ENCODE measurements at places on chromosomes 5 and 9.

DNA sequence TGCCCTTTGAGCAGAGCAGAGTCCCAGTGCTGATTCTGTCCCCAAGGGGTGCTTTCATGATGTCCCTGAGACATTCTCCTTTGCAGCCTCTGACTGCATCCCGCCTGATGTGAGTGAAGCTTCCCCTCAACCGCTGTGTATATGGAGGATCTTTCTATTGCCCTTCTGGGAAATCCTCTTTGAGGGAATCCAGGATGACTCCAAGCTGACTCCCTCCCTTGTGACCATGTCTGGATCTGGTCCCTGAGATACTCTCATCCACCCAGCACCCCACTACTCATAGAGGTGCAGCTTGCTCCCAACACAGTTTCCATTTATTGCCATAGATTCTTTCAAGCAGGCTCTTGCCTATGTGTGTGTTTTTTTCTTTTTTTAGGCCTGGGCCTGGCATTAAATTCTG, 216.5 kb downstream of the SEC61B start:
- no peak for DNase-seq

DNA sequence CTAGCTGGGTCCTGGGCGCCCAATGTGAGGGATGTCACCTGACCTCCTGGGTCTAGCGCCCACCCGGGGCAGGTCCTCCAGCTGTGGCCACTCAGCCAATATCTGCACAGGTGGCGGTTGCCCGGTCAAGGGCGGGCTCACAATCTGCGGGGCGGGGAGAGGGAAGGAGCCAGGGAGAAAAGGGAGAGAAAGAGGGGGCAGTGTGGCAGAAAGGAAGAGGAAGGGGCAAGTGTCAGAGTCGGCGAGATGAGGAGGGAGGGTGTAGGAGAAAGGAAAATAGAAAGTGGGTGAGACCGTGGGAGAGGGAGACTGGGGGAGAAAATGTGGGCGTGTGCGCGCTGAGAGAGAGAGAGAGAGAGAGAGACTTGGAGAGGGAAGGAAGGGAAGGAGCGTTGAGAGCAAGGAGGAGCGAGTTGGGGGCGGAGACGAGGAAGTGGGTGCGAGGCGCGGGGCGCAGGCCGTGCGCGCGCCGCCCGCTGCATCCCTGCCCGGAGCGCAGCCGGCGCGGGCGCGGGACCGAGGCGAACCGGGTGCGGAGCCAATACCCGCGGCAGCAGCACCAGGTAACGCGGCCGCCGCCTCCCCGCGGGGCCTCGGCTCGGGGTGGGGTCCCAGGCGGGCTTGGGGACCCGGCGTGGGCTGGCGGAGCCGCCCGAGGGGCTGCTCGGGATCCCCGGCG, at the start of gene HRH2:
Gene HRH2 (plus strand): TSS at position 479 of the 679 bp plus-strand sequence. CDS start 25,163 bp downstream, outside the sequence.
- peak; percentile 89 for DNase-seq

GRCh38 chr5:76714751-76715485, 1.0 kb upstream of the F2R start:
- DNase-seq: peak; percentile 86

DNA sequence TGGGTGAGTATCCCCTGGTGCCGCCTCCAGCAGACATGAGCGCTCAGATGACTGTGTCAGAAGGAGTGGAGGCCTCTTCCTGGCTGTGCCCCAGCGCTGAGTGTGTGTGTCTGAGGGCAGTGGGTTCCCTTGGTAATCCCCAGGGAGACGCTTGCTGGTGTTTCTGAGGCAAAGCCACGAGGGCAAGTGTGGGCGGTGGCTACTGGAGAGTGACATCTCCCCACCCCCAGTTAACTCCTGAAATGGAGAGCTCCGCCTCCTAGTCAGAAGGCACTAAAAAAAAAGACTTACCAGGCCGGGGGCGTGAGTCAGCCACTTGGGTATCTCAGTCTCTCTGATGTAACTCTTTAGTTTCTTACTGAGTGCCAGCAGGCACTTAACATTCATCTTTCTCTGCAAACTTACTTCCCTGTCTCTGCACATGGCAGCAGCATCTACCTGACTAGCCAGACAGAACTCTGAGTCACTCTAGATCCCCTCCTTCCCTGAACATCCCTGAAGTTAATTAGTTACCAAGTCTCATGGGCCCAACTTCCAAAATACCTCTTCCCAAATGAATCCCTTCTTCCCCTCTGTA, 19.3 kb downstream of the ORM2 start:
- DNase-seq: peak; percentile 92

- DNase-seq: no peak
These were observed 202.3 kb upstream of the SGCD start for GRCh38 chr5:156124708-156125107.

DNA sequence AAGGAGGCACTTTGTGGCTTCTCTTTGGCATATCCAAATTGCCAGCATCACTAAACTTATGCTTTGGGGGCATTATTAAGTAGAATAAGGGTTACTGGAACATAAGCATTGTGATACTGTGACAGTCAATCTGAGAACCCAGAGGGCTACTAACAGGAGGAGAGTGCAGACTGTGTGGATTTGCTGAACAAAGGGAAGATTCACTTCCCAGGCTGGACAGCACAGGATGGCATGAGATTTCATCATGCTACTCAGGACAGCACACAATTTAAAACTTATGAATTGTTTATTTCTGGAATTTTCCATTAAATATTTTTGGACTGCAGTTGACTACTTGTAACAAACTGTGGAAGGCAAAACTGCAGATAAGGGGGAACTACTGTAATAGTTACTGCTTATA, 212.5 kb downstream of the TMC1 start:
- DNase-seq: no peak

GRCh38 chr5:113749334-113749733, 235.8 kb downstream of the YTHDC2 start:
- DNase-seq: peak; percentile 35

DNA sequence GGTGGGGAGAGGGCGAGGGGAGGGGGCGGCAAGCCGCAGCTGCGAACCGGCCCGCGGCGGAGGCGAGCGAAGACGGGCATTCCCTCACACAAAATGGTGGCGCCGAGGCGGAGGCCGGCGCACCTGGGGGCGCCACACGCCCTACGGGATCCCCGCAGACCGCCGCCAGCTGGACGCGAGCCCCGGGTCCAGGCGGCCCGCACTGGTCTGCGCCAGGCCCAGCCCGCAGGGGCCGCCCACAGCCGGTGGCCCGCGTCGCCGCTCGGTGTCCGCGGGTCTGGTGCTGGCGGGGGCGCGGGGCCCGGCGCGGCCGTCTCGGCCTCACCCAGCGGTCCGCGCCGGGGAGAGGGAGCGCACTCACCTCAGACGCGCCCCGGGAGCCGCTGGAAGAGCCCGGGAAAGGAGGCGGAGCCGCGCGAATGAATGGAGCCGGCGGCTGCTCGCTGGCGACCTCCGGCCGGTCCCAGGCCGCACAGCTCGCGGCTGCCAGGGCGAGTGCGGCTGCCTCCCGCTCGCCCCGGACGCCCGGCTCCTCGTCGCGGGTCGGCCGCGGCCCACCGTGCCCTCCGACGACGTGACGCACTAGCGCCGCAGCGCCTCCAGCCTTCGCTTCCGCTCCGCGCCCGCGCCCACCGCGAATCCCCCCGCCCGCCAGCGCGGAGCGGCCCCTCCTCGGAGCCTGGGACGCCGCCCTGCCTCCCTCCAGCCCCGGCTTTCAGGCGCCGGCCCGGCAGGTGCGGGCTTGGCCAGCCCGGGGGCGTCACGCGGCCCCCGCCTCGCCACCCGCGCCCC, at the start of gene FAM169A:
Gene FAM169A (minus strand): TSS at position 584 of the 792 bp plus-strand sequence. CDS start 24,711 bp downstream, outside the sequence.
- peak; percentile 85 for DNase-seq

GRCh38 chr5:40288800-40289485, 390.8 kb upstream of the PTGER4 start:
- no peak for DNase-seq

GRCh38 chr5:128869970-128870369, 95.3 kb upstream of the SLC27A6 start:
- no peak for DNase-seq

- no peak for DNase-seq
These were observed 500.7 kb downstream of the CDH12 start for GRCh38 chr5:22352493-22352892.

- DNase-seq: no peak
These were observed 1075.0 kb downstream of the CDH9 start for GRCh38 chr5:25963251-25964008.

DNA sequence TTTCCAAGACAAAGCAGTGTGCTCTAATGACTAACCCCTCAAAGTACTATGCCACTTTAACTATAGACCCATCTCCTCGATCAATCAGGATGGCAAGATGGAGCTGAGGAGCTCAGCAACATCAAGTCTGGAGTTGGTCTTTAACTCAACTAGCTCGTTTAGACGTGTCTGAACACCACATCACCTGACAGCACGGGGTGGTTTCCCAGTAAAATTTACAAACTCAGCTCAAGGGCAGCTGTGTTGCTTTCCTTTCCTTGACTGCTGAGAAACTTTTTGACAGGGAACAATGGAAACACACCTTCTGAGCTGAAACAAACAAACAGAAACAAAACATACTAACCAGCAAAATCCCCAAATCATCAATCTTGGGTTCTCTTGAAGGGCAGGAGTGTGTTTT, 202.5 kb downstream of the NTRK2 start:
- DNase-seq: no peak

Data from H7 (cell line).